ENCODE measurements at places on chromosomes 7 and 10.

DNA sequence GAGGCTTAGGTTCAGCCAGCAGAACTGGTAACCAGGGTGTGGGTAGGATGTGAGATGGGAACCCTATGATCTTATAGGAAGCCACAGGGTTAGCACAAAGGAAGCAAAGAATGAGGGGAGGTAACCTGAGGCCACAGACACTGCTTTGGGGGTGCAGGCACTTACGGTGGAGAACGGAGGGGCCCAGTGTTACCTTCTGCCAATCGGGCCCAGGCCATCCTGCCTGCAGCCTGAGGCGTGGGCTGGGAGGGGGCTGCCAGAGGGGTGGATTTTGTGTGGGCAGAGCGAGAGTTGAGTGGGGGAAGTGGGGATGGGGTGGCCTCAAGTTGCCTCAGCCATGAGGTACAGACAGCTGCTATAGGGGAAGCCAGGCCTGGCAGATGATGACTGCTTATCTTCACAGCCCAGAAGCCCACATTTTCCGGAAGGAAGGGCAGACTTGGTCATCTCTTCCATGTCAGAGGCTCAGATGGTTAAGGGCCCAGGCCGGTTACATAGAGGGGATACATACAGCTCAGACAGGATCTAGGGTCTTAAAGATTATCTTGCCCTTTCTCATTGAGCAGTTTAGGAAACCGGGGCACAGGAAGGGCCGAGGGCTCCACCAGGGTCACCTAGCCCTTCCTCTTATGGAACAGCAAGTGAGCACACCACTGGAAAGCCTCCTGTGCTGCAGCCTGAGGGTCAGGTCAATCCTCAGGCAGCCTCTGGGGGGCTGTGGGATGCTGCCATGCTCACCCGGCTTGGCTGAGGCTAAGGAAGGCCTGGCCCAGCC, 24.4 kb upstream of the VSIR start:
- DNase-seq: no peak

DNA sequence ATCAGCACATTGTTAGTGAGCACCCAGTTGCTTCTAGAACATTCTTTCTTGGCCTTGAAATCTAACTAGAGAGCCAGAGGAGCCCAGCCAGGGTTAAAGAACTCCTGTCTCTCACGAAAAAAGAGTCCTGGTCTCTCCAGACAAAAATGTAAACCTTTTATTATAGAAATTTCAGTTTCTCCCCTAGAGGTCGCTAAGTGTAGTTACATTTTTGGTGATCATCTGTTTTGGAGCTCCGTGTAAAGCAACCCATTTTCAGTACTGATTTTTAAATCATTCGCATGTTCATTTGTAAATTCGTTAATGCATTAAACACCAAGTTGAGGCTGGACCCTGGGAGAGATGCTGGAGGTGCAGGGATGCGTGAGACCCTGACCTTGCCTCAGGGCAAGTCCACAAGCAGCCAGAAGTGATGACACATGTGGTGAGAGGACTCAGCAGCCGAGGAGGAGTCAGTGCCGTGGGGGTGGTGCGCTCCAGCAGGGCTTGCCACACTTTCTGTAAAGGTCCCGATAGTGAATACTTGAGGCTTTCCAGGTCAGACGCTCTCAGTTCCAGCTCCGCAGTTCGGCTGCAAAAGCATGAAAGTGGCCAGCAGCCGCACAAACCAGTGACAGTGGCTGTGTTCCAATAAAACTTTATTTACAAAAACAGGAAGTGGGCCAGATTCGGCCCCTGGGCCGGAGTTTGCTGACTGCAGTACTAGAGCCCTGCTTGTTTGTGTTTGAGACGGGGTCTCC, 578.6 kb upstream of the FOXK1 start:
- no peak for DNase-seq

DNA sequence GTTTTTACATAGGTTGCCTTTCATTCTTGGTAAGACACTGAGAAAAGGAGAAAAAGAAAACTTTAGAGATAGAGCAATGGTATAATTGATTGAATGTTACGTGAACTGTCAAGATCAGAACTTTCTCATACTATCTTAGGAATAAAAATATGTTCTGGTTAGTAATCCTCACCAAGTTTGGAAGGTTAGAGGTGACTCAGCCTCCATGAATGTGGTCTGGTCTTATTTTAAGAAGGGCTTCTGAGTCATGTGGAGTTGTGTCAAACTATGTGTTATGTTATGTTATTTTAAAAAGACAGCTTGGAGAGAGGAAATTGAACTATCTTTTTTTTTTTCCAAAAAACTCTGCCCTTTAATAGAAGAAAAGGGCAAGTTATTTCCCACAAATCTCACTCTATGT, 458.6 kb upstream of the KLF6 start:
- DNase-seq: peak; percentile 94

GRCh38 chr10:36050763-36051499, 408.8 kb upstream of the FZD8 start:
- DNase-seq: no peak

GRCh38 chr10:62005281-62005680, 103.8 kb downstream of the ARID5B start:
- no peak for DNase-seq

- no peak for DNase-seq
Observed at GRCh38 chr10:59072038-59072437, 104.4 kb upstream of the PHYHIPL start.

GRCh38 chr7:141359740-141360415, 191.3 kb upstream of the AGK start:
- DNase-seq: no peak

DNA sequence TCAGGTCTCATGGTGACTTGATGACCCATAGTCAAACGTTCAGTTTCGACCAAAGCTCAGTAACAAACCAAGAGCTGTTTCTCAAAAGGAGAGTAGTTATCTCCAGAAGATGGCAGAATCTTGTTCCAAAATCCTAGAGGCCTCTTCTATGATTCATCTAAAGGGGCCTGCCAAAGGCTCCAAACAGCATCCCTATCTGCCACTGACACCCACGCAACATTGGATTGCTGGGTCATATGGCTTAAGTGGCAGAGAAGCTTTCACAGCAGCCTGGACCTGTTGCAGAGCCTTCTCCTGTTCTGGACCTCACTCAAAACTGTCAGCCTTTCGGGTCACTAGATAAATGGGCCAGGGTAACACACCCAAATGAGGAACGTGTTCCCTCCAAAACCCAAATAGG, 54.0 kb upstream of the LRRC18 start:
- DNase-seq: no peak

GRCh38 chr10:72085864-72086465, 2.4 kb downstream of the SPOCK2 start:
- no peak for DNase-seq
